ENCODE measurements at places on chromosomes 12 and 14. TPM values are rescaled to one million over a fixed set of nuclear protein-coding genes. Genes with fewer than 3 reads are reported as not detected.

DNA sequence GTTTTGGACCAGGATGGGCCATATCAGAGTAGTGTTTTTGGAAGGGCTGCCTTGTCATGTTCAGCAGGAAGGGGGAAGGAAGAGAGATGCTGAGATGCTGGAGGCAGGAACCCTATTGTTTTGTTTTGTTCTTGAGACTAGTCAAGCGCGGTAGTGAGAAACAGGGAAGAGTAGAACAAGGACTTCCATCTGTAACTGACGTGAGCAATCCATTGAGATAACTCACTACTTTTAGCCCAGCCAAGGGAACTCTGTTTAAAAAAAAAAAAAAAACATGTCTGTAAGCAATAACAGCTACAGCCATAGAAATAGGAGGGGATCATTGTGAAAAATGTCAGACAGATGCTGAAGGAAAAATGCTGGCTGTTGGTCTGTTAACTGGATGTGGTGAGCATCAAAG lies 34.0 kb downstream of the CD9 start:
- no peak for DNase-seq

AJUBA gene
- 1.4 TPM for total RNA-seq

DNA sequence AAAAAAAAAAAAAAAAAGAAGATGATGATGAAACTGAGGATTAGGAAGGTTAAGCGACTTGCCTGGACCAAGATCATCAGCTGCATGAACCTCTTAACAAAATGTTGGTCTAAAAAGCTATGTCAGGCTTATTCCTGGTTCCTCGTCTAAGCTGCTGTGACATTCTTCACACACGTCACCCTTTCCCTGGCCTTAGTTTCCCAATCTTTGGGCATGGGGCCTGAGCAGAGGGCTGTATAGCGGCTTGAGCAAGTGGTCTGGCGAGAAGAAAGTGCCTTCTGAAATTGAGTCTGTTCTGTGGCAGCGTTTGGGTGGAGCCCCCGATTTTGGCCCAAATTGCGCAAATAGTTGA lies 58.7 kb upstream of the CCND2 start:
- DNase-seq = no peak

GRCh38 chr14:92609955-92610354 lies 96.4 kb downstream of the RIN3 start:
- DNase-seq = no peak

NRXN3 gene
- not detected for total RNA-seq

DNA sequence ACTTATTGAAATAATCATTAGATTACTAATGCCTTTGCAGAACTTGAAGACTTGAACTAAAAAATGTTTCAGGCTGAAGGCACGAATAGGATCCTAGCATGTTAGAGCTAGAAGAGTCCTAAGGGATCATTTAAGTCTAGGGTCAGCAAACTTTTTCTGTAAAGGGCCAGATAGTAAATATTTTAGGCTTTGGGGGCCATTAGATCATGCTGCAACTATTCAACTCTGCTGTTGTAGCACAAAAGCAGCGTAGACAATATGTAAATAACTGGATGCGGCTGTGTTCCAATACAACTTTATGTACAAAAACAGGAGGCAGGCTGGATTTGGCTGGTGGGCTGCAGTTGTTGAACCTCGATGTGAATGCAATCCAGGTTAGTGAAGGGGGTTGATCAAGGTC lies 221.7 kb downstream of the ATP23 start:
- no peak for DNase-seq

DNA sequence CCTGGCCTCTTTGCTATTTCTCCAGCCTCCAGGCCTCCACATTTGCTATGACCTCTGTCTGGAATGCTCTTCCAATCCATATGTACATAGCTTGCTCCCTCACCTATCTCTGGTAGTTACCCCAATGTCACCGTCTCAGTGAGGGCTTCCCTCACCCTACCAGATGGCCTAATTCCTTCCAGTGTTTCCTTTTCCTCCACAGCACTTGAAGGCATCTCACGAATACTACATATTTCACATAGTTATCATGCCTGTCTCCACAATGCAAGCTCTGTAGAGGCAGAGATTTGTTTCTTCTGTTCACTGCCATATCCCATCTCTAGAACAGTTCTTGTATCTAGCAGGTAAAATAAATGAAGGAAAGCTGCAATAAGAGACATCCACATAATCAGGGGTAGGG lies 21.3 kb upstream of the HSP90B1 start:
- DNase-seq = no peak

GRCh38 chr12:81626406-81626805 lies 132.7 kb downstream of the PPFIA2 start:
- DNase-seq = no peak

All from naive thymus-derived CD4-positive, alpha-beta T cell (primary cell).